ENCODE measurements at places on chromosomes 5 and 9. TPM values are rescaled to one million over a fixed set of nuclear protein-coding genes. Genes with fewer than 3 reads are reported as not detected.

The SH3PXD2B gene
- total RNA-seq = 24.0 TPM

The MATR3 gene
- total RNA-seq = 440 TPM

The RETREG1 gene
- total RNA-seq = 160 TPM

The CCNH gene
- 62.4 TPM for total RNA-seq

The KCNV2 gene
- total RNA-seq = not detected

The MPDZ gene
- total RNA-seq = 86.0 TPM

The GLDC gene
- total RNA-seq = 1.6 TPM

The DOCK2 gene
- total RNA-seq = 11.5 TPM

The DOCK8 gene
- total RNA-seq = 22.8 TPM

The F2RL1 gene
- 2.3 TPM for total RNA-seq

The NUTM2G gene
- not detected for total RNA-seq

The TMEFF1 gene
- total RNA-seq = 3.0 TPM

The ABO gene
- 1.4 TPM for total RNA-seq

The FGF1 gene
- total RNA-seq = 8.7 TPM

The NOXA1 gene
- total RNA-seq = 1.2 TPM

The RGMB gene
- 61.5 TPM for total RNA-seq

The BARHL1 gene
- not detected for total RNA-seq

The MYOT gene
- total RNA-seq = 254 TPM

The FOXD4L4 gene
- total RNA-seq = not detected

The DIRAS2 gene
- total RNA-seq = 1.5 TPM

The ANKRD20A1 gene
- total RNA-seq = not detected

The CTXN3 gene
- 4.6 TPM for total RNA-seq

The ENTPD8 gene
- 0.31 TPM for total RNA-seq

The VPS13A gene
- 68.7 TPM for total RNA-seq

The BARX1 gene
- 15.2 TPM for total RNA-seq

The LCN9 gene
- total RNA-seq = not detected

The LCN12 gene
- total RNA-seq = 0.82 TPM

The ZNF622 gene
- total RNA-seq = 27.8 TPM

The PCDHGA4 gene
- total RNA-seq = 3.9 TPM

The CMBL gene
- 42.9 TPM for total RNA-seq

The COL5A1 gene
- 435 TPM for total RNA-seq

The CCNJL gene
- 8.3 TPM for total RNA-seq

The SOX30 gene
- 0.10 TPM for total RNA-seq

The PCDHA6 gene
- 0.82 TPM for total RNA-seq
